ENCODE measurements at places on chromosomes 5 and 9.

DNA sequence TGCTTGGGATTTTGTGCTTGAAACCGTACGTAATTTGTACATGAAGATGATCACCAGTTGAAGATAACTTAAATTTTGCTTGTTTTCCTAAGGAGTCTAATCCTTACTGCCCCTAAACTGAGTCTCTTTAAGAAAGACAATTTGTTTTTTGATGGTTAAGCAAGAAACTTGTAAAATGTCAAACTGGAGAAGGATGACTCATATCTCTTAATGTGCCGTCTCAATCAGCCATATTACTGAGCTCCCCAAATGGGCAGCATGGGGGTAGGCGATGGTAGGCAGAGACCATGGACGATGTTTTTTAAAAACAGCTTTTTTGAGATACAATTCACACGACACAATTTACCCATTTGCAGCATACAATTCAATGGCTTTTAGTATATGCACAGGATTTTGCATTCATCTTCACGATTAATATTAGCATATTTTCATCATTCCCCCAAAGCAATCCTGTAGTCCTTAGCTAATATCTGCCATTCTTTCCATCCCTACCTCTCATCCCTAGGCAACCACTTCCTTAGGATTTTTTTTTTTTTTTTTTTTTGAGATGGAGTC, 14.3 kb downstream of the ARHGAP26 start:
- DNase-seq: no peak

- DNase-seq: no peak
These were observed 396.0 kb upstream of the ZNF608 start for GRCh38 chr5:125142458-125142857.

DNA sequence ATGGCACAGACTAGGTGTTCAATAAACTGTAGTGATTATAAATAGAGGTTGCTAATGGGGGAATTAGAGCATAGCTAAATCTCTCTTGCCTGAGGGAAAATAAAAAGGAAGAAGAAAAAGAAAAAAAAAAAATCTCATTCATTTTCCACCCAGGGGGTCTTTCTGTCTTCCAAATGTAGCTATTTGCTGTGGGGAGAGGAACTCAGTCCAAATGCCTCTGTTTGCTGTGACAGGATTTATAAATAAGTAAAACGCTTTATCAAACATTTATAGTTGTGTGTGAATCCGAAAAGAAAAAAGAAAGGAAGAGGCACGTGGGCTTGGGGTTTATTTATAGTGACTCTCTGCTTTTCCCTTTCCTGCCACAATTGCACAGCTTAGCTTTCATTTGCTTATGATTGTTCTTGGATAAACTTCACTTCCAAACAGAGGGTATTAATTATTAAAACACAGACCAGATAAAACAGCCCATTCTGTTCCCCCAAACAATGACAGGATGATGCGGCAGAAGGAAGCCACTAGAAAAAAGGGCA, 245.7 kb downstream of the ASTN2 start:
- no peak for DNase-seq

DNA sequence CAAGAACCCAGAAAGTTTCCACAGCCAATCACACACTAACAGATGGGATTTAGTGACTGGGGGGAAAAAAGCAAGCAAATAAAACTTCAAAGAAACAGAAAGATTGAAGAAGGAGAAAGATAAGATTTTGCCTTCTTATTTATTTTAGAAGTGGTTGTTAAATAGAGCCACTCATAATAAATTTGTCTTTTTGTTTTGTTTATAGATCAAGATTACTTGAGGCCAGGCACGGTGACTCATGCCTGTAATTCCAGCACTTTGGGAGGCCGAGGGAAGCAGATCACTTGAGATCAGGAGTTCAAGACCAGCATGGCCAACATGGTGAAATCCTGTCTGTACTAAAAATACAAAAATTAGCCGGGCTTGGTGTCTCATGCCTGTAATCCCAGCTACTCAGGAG, 94.9 kb upstream of the RANBP3L start:
- no peak for DNase-seq

DNA sequence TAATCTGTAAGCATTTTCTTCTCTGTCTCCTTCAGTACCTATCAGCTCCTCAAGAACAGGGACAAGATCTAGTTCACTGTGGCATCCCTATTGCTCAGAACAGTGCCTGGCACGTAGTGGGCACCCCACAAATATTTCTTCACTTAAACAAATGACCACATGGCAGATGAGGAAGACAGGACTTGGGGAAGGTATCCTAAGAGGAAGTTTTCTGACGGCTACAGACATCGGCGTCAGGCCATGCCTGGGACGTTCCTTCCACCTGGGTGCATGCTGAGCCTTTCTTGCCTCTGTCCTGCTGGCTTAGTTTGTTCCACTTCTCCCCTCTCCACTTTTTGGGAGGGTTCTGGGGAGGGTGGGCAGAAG, 60.2 kb downstream of the NEURL1B start:
- no peak for DNase-seq

DNA sequence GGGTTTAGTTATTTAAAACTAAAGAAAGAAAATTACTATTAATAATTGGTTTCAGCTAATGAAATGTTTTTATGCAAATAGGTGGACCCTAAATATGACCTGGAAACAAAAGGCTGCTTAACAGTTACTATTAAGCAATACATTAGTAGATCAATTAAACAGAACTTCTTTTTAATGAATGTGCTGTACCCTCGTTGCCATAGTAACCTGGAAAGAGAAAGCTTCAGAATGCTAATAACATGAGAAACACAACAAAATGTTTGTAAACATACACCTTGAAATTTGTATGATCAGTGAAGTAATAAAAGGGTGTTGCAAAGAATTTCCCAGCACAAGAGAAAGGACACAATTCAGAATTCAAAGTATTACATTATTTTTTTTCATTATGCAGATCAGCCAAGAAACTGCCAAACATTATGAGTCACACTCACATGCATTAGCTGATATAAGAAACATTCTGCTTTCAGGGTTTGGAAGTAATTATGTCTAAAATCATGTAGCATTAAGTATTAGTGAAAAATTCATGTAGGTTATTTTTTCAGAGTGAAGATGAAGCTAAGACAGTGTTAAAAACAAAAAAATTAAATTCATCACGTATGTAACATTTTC, 348.3 kb downstream of the ISL1 start:
- DNase-seq: no peak

DNA sequence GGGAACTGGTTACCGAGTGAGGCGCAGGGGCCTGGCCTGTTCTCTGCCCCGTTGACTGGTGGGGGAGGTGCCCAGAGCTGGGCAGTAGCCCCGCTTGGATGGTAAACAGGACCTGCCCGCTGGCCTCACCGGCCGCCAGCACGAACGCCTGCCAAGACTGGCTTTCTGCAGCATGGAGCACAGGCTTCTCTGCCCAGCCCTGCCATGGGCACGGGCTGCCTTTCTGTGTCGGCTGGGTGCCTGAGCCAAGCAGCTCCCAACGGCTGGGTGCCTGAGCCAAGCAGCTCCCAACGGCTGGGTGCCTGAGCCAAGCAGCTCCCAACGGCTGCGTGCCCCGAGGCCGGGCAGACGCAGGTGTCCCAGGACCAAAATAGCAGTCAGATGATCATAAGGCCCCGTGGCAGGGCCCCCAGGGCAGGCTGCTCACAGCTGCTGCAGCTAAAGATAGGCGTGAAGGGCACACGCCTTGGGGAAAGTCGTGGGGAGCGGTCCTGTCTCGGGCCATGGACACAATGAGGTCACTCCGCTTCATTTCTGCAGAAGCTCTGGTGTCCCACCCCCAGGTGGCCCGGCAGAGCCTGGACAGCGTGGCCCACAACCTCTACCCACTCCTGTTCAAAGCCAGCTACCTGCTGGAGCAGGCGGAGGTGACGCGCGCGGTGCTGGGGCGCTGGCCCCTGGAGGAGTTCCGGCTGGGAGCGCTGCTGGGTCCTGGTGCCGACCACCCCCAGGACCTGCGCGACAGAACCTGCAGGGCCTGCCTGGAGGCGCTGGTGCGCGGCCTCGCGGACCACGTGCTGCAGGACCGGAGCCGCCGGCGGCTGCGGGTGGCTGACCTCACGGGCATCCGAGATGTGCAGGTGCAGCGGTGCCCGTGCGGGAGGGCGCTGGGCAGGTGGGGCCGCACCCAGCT, at the start of gene LRRC14B:
LRRC14B (plus strand) TSS at position 460 of the 913 bp plus-strand sequence; CDS start at position 504, 44 bp downstream.
- no peak for DNase-seq

GRCh38 chr5:149152317-149152746, 11.0 kb downstream of the ABLIM3 start:
- no peak for DNase-seq

DNA sequence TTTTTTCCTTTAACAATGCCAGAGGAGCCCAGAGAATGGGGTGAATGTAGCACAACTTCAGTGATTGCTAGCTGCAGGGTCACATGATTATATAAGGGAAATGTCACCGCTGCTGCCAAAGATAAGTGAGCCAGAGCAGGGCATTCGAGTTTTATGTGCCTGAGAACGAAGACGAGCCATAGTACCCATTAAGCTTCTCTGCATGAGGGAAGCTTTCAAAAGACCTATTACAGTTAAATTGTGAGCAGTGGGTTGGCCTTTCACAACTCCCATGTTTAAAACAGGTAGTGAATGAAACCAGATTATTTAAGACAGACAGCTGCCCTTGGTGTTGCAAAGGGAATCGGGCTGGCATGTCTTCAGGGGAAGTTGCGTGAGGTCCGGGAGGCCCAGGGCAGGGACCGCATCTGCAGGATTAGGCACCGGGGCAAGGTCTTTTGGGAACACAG, 82.4 kb upstream of the TNFAIP8 start:
- DNase-seq: peak; percentile 2

GRCh38 chr9:68522954-68523353, 17.7 kb downstream of the TMEM252 start:
- no peak for DNase-seq

GRCh38 chr9:98879963-98880310, 63.8 kb upstream of the COL15A1 start:
- DNase-seq: no peak

DNA sequence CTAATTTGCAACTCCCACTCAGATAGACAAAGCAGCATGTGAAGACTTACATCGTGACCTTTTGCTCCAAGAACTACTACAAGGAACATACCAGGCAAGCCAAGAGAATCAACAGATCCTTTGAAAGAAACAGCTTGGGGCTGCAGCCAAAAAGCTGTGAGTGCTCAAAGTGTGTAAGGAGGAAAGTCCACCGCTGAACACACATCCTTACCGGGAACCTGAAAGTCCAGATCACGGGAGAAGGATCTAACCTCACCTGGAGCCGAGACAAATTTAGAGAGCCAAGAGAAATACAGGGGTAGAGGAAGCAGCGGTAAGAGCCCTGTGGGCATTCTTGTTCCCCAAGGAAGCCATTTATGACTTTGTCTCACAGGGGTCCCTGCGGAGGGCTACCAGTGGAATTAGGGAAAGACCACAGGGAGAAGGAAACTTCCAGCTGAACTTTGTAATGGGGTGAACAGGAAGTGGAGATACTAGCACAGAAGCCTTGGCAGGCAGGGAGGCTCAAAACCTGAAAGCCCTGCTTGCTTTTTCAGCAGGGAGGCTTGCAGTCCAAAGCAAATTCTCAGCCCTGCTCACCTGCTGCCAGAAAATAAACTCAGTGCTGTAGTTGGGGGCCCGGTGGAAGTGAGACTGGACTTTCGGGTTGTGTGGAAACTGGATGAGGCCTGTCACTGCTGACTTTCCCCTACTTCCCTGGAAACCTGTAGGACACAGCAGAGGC, 350.2 kb downstream of the DTWD2 start:
- DNase-seq: no peak

- DNase-seq: no peak
These were observed 37.5 kb upstream of the IQGAP2 start for GRCh38 chr5:76365561-76365960.

- no peak for DNase-seq
These were observed 59.3 kb upstream of the ANGPTL2 start for GRCh38 chr9:127181595-127182190.

DNA sequence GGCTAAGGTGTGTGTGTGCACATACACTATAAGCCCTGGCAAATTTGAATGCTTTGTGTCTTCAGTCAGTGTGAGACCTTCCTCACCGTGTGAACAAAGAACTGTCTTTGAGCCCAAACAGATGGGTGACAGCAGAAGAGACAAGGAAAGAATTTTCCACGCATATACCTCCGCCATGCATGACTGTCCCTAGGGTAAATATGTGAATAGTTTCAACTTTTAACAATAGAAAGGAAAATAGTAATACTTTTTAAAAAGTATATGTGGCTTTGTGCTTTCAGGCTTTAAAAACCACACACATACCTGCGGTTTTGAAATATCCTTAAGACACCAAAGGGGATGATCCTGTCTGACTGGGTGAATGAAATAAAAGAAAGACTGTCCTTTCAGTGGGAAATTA, 438.6 kb upstream of the MPDZ start:
- no peak for DNase-seq

GRCh38 chr5:145960848-145961600, 24.6 kb downstream of the SH3RF2 start:
- DNase-seq: no peak

DNA sequence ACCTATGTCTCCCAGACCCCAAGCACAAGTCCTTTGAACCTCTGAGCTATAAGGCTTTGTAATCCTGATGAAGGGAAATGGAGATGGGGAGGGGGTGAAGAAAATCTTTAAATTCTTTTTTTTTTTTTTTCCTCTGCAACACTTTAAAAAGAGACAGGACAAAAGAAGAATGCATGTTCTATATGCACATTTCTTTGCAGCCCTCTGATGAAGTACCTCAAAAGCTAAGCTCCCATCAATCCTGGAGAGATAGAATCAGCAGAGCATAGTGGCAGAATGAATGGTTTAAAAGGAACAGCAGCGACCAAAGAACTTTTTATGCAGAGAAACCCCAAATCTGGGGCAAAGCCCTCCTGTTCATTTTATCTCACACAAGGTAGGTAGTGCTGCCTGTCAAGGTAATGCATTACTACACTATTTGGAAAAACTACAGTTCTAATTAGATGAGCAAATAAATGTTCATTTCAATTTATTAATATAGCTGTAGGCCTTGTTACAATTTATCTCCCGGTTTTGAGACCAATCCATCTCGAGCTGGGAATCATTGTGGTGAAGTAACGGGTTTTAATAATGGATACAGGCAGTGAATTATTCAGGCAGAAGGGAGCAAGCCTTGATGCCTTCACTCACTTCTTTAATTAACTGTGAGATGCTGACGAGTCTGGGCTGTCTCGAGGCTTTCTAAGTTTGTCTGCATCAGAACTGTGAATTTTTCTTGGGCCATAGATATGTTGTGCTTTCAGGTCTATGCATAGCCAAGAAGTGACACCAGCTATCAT, 173.5 kb upstream of the ZNF608 start:
- no peak for DNase-seq

- DNase-seq: peak; percentile 18
These were observed 55.6 kb downstream of the EHMT1 start for GRCh38 chr9:137674307-137674975.

- DNase-seq: no peak
These were observed 693 bp downstream of the DPYSL3 start for GRCh38 chr5:147509041-147509709.

- DNase-seq: no peak
These were observed 39.1 kb upstream of the GRHPR start for GRCh38 chr9:37383393-37383792.

DNA sequence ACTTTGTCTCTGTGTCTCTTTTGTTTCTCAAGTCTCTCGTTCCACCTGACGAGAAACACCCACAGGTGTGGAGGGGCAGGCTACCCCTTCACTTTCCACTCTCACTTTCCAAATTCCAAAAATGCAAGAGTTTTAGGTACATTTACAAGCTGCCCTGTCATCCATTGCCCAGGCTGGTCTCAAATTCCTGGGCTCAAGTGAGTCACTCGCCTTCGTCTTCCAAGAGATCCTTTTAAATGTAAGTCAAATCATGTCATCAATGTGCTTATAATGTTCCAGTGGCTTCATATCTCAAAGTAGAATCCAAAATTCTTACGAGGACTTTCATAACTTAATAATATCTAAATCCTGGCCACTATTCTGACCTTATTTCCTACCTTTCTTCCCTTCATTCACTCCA, 20.4 kb upstream of the UGCG start:
- DNase-seq: no peak

- no peak for DNase-seq
These were observed 103.1 kb downstream of the FBN2 start for GRCh38 chr5:128434993-128435392.

Measured in NCI-H2227 treated with DMSO at 0.1 percent for 48 hours (cell line).